ENCODE measurements at places on chromosomes 4 and X. TPM values are rescaled to one million over a fixed set of nuclear protein-coding genes. Genes with fewer than 3 reads are reported as not detected.

- H3K27me3 ChIP-seq = no peaks in the 10 kb centered on the region
- no peak overlapping the region for H3K27ac ChIP-seq
- peaks cover 12% of the 10 kb centered on the region for H3K36me3 ChIP-seq
- peaks cover 2% of the 10 kb centered on the region for H3K4me1 ChIP-seq
These were observed 28.3 kb downstream of the ADD1 start for GRCh38 chr4:2871911-2872310.

DNA sequence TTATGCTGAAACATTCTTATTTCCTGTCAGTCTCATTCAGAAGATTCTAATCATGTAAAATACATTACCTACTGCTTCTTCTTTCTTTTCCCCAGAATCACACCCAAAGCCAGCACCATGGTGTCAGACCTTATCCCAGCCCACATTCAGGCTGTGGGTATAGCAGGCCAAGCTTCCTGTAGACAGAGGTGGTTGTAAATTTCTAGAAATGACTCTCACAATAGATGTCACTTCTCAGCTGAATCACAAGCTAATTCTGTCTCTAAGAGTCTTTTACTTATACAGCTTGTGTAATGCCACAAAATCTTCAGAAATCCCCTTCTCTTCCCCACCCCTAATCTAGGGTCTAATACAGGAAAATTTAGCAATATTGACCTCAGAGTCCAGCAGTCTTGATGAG is 239.6 kb downstream of the PARM1 start:
- 0 out of 2 replicates have a peak, but pooled peaks cover 1% of the 10 kb centered on the region for H3K4me1 ChIP-seq
- no peak overlapping the region for H3K27ac ChIP-seq
- H3K36me3 ChIP-seq = no peaks in the 10 kb centered on the region
- no peak overlapping the region for H3K4me3 ChIP-seq
- DNase-seq = no peak
- no peaks in the 10 kb centered on the region for H3K27me3 ChIP-seq

DNA sequence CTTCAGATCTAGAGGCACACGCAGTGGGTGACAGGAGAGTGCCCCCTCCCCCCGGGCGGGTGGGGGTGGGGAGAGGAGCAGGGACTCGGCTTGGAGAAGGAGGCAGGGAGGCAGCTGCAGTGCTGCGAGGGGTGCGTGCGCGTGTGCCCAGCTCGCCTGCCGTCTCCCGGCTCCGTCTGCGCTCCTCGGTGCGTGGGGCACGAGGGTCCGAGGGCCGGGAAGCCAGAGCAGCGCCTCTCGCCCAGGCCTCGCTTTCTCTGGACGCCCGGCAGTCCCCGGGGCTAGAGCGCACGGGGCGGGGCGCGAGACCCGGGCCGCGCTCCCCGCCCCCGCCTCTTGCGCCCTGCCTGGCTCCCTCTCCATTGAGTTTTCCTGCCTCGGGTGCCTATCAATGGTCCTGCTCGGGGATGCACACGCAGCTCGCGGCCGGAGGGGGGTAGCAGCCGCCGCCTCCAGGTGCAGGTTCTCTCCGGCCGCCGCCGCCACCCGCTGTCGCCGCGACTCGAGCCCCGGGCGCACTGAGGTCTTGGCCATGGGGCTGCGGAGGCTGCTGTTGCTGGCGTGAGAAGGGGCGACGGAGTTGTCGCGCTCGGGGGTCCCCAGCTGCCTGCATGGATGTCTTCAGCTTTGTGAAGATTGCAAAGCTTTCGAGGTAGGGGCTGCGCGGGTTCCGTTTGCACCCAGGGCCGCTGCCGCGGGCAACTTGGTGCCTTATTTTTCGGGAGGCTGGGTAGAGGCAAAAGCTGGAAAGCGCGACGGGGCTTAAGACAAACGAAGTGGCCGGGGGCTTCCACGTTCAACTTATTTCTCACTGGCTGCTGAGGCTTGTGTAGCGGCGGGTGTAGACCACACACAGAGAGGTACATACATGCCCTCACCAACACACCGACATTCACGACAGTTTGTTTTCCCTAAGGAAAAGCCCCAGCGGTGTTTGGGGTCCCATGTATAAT is at the start of gene FRMPD4:
FRMPD4 (plus strand) TSS at position 113 of the 953 bp plus-strand sequence; CDS start at position 612, 499 bp downstream.
- peak within 1 kb of the TSS; percentile 76 for H3K4me3 ChIP-seq
- H3K27me3 ChIP-seq = peaks cover 4% of the 10 kb centered on the region
- H3K27ac ChIP-seq = no peak within 1 kb of the TSS
- H3K4me1 ChIP-seq = no peaks in the 10 kb centered on the region
- DNase-seq = peak; percentile 67
- no peaks in the 10 kb centered on the region for H3K36me3 ChIP-seq

The HPGD gene
- 16.8 TPM for total RNA-seq

DNA sequence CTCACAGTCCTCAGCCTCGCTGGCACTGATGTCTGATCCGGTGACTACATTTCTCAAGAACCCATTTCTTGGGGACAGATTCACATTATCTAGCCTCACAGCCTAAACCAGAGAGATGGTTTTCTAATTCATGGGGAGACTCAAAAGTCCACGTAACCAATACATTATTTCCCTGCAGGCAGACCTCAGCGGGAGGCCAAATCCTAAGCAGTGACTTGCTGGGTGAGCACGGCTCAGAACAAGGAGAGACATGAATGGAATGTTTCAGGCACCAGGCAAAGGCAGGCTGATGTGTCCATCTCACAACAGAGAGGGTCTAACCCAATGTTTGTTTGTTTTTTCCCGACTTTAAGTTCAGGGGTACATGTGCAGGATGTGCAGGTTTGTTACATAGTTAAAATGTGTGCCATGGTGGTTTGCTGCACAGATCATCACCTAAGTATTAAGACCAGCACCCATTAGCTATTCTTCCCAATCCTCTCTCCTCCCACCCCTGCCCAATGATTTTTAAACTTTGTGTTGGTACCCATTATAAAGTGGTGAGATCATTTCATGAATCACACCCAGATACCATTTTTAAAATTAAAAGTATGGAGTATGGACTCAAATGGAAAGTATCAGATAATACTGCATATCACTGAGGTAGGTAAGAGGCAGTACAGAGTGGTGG is 53.3 kb downstream of the SCD5 start:
- no peak overlapping the region for H3K27ac ChIP-seq
- no peaks in the 10 kb centered on the region for H3K36me3 ChIP-seq
- H3K27me3 ChIP-seq = no peaks in the 10 kb centered on the region
- no peak overlapping the region for H3K4me3 ChIP-seq
- DNase-seq = no peak

DNA sequence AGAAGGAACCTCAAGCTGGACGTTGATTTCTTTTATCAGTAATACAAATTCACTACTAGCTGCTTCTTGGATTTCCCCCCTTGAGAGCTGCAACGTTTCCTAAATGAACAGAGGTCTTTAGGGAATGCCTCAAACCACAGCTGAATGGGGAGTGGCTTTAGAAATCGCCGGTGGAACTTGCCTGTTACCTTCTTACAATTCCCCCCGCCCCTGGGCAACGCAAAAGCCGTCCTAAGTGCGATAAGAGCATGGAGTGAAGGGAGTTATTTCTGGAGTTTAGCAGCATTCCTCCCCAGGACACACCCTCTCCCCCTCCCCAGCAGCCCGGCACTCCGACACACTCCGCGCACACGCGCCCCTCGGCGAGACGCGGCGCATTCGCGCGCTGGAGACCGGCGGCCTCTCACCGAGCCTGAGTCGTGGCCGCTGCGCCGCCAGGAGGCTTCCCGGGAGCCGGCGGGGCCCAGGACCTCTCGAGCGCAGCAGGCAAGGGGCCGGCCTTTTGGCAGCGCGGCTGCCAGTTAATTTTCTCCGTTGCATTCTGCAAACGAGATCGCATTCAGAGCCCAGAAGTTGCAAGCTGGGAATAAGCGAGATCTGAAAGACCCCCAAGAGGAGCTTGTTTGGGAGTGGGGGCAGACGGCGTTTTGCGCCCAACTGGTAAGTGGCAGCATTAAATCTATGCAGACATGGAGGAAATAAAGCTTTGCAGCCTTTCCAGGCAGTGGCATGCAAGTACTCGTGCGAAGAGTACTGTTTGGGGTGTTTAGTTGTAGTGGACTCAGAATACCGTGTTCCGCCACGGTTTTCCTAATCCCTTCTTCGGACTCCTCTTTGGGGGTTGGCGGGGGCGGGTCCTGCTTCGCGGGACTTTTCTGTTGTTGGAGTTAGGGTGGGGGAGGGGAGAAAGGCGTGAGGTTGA is 134.7 kb downstream of the PALLD start:
- H3K4me3 ChIP-seq = peak overlapping the region; percentile 84
- no peak overlapping the region for H3K27ac ChIP-seq
- no peaks in the 10 kb centered on the region for H3K36me3 ChIP-seq
- DNase-seq = peak; percentile 73
